KG1 (cell line): ENCODE measurements at places on chromosomes 7 and 10.
A peak's percentile ranks its signal among the peaks of the same experiment; 100 is the strongest.

- no peak for DNase-seq
Observed at GRCh38 chr7:76315364-76315763, 12.9 kb downstream of the HSPB1 start.

DNA sequence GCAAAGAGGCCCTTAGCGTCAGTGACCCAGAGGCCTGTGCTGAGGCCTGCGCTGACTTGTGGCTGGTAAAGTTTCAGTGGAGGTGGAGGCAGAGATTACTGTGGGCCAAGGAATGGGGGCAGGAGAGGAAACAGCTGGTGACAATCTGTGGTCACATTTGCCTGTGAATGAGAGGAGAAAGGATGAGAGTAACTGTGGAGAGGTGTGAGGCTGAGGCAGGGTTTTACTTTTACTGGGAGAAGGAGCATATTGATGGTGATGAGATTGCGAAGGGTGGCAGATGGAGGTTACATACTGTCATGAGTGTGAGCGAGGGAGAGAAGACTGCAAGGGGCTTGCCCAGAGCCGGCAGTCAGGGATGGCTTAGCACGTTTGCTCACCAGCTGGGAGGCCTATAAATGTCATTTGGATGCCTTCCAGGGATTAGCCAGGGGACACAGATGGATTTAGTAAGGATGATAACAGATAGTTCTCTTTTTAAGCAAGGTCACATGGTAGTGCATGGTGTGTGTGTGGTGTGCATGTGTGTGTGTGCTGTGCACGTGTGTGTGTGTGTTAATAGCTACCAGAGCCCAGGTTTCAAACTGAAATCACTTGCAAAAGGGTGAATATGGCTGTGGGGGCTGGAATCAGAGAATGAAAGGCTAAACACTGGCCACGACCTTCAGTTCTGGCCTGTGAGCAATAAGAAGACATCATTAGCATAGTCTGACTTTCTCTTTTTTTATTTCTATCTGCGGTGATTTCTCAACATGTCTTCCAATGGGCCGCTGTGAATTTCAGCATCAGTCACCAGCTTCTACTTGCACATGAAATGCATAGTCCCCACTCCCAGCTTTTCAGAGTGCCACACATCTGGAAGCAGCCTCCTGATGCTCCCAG lies 291.5 kb upstream of the ZNF32 start:
- DNase-seq, result no peak

DNA sequence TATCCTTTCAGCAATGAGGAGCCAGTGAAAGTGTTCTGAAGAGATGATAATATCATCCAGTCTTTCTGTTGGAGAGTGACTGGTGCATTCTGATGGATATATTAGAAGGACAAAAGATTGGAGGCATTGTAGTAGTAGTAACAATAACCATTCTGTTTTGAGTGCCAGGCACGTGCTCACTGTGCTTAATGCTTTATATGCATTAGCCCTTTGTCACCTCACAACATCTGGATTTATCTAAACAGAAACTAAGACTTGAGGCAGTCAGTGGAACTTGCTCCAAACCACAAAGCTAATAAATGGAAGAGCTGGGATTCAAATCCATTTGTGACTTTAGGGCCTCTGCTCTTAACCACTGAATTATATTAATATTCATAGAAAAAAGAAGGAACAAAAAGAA lies 84.5 kb upstream of the OIT3 start:
- DNase-seq, result no peak

GRCh38 chr10:43055217-43055616 lies 21.7 kb upstream of the RET start:
- no peak for DNase-seq

GRCh38 chr10:62036186-62037081 lies 134.9 kb downstream of the ARID5B start:
- no peak for DNase-seq

- DNase-seq, result no peak
Observed at GRCh38 chr7:47179812-47180515, 401.9 kb downstream of the TNS3 start.

DNA sequence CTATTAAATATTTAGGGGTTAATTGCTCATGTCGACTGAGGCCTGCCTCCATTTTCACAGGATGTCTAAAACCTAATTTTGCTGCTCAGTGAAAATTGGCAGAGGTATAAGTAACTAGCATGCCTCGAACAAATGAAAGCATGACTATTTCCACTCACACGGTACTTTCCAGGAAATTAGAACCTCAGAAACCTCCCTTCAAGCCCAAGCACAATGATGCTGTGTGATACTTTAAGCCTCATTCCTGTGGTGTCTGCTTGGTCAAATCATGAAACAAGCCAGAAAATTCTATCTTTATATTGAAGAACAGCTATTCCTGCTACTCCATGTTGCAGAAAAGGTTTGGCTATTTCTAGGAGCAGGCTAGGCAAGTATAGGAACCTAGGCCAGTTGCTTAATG lies 203.0 kb downstream of the SORCS3 start:
- no peak for DNase-seq

- DNase-seq, result peak; percentile 24
Observed at GRCh38 chr10:111076191-111076681, 593 bp upstream of the ADRA2A start.

DNA sequence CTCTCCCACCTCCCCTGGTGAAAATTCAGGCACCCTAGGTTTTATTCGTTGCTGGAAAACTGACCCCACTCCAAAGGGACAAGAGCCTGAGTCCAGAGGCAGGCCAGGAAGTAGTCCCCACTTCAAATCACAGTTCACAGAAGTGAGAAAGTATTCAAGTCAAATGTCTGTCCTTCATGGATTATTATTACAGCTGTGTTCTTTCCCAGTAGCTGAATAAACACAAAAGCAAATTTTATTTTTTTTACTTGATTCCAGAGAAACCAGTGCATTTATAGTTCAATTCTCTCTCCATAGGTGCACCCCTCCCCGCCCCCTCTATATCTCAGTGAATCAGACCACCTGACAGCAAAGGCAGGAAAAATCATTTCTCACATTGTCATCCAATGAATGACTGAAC lies 113.8 kb upstream of the COL1A2 start:
- no peak for DNase-seq

DNA sequence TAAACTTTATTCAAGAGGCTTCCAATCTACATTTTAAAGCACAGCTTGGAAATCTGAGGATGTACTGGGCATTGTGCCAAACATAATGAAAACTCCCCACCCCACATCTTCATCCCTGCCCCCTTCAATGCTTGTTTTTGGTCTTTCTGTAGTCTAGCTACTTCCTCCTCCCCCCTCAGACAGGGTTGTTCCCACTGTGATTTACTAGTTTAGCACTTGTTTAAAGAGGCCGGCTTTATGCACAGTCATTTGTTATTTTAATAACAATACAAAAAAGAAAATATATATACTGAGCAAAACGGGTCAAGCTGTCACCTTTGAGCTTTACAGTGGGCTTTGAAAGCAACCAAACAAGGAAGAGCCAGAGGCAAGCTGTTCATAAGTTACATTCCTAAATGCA lies 132.6 kb downstream of the CHRM2 start:
- no peak for DNase-seq

DNA sequence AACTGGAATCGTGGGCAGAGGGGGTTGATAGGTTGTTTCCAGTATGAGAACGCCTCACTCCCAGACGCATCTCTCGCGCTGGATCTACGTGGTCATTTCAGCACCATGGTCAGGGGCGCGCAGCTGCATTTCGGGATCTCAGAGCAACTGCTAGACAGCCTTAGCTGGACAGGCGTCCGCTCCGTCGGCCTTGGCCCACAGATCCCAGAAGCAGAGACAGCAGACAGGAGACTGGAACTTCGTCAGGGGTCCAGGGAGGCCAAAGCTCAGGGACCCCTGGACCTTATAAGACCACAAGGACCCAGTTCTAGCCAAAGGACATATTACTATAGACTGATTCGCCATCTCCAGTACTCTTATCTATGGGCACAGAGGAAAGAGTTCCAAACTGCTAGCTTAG lies 5.3 kb downstream of the NEUROG3 start:
- no peak for DNase-seq

GRCh38 chr10:118045837-118046394 lies 825 bp downstream of the RAB11FIP2 start:
- no peak for DNase-seq

DNA sequence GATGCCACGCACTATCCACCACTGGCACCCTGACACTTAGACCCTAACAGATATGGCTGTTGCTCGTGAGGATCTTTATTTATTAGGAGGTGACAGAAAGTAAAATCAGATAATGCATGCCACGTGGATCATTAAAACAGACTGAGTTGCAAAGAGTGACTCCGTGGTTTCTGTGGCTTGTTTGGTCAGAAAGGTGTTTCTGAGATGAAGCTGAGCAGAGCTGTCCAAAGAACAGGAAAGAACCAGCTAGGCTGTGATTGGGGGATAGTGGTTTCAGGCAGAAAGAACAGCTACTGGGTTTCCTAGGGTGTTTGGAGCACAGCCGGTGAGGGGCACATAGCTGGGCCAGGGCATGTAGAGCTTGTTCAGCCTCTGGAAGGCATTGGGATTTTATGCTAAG lies 34.4 kb downstream of the CSGALNACT2 start:
- DNase-seq, result no peak

DNA sequence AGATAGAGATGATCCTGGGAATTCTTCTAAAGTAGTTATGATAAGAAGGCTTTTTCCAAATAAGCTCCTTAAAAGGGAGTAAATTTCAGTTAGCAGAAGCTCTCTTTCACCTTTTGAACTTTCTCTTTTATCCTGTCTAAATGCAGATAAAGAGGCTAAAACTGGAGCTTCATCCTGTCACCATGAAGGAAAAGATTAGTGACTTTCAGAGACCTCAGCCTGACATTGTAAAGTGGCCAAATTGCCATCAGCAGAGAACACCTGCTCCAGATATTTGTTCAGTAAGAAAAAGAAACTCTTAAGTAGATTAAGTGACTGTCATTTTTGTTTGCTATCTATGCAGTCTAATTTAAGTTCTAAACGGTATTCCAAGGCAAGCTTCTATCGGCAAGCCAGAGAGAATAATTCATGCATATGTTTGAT lies 18.3 kb downstream of the VWDE start:
- DNase-seq, result no peak

GRCh38 chr10:60820093-60820754 lies 41.9 kb downstream of the CDK1 start:
- DNase-seq, result no peak

DNA sequence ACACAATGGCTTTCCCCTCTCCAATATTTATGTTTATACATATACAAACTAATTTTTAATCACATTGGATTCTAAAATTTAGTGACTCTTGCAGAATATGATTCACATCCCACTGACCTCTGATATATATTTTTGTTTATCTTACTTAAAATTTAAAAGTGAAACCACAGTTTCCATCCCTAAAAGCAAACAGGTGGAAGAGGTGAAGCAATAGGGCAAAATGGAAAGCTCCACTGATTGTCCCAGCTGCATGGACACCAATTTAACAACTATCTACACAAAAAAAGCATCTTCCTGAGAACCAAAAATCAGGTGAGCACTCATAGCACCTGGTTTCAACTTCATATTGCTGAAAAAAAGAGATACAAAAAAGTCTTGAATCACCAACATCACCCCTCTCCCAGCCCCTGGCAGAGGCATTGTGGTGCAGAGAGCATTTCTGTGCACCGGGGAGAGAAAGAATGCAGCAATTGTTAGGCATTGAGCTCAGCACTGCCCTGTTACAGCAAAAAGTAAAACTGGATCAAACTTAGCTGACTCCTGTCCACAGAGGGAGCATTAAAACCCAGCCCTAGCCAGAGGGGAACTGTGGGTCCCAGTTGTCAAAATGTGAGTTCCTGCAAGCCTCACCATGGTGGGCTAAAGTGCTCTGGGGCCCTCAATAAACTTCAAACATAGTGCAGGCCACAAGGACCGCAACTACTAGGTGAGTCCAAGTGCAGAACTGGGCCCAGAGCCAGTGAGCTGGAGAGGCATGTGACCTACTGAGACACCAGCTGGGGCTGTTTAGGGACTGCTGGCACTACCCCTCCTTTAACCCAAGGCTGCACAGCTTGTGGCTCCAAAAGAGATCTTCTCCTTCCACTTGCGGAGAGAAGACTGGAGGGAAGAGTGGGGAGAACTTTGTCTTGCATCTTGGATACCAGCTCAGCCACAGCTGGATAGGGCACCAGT lies 92.1 kb downstream of the SIRT1 start:
- no peak for DNase-seq

GRCh38 chr7:4175346-4175973 lies 506.6 kb upstream of the FOXK1 start:
- no peak for DNase-seq

DNA sequence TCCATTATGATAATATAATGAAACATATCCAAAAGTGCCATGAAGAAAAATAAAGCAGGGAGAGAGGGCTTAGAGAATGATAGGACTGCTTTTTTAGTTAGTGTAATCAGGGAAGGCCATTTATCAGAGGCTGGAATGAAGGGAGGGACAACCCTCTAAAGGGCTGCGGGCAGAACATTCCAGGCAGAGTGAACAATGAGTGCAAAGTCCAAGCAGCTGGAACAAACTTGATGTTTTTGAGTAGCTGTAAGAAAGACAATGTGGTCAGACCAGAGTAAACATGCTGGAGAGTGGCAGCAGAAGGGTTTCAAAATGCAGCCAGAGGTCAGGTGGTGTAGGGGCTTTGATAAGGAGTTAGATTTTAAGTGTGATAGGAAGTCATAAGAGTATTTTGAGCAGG lies 65.6 kb upstream of the CCDC6 start:
- no peak for DNase-seq

DNA sequence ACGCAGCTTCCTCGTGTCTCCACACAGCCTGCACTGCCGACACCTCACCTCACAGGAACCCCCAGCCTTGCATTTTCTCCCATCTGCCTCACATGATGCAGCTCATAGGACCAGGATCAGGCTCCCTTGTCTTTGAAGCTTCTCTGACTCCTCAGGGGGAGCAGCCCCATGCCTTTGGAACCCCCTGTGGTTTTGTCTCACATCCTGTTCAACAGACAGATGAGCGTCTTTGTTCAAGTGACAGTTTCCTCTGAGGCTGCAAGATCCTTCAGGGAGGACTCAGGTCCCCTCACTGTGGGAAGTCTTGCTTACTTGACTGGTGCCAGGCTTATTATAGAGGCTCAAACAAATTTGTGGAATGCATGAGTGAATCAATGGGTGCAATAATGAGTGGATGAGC lies 667.1 kb downstream of the INHBA start:
- DNase-seq, result no peak

DNA sequence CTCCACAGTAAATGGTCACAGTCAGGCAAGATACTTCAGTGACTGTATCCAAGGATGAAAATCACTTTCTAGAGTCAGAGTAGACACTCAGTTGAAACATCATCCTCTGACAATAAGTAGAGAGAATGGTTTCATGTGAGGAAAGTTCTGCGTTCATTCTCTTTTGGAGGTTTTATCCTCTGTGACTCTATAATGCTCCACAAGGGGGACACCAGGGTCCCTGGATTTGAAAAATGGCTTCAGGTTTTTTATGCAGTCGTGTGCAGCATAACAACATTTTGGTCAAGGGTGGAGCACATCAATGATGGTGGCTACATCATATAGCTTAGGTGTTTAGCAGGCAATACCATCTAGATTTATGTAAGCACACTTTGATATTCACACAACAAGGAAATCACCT lies 40.4 kb downstream of the TMEM168 start:
- DNase-seq, result no peak
